Renal pelvis (tissue), 12 donors: ENCODE measurements at places on chromosomes 3 and 15. TPM values are rescaled to one million over a fixed set of nuclear protein-coding genes. Genes with fewer than 3 reads are reported as not detected.

DNA sequence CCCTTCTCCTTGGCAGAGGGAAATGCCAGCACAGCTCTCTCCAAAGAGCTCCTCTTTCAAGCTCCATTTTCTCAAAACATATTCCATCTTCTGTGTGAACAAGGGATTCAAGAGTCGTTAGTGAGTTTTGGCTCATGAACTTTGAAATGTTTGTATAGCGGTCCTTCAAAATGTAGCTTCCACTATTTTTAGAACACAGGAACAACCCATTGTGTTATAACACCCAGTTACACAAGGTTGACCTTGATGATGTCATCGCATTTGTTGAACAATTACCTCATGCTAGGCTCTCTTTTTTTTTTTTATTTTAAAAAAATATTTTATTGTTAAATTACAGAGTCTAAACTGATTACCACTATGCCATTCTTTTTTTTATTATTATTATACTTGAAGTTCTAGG lies 251.7 kb downstream of the THSD4 start:
- DNase-seq, result no peak

DNA sequence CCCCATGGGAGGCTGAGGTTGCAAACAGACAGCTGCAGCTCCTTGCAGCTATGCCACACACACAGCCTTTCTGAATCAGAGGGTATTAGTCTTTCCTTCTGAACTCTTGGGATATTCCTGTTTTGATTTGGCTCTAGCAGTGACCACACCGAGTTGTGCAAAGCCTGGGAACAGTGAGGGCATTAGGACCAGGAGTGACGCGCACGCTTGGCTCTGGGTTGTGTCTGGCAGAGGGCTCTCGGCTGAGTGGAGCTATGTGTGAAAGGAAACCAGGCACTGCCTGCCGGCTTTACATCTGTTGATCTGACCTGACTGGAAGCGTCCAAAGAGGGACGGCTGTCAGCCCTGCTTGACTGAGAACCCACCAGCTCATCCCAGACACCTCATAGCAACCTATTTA lies at the start of gene GALNT15:
GALNT15 (plus strand) TSS at position 292 of the 400 bp plus-strand sequence. CDS start 472 bp downstream, outside the sequence.
- DNase-seq, result peak; percentile 29

- DNase-seq, result no peak
Measured at GRCh38 chr3:177552051-177552450, 354.8 kb upstream of the TBL1XR1 start.

DNA sequence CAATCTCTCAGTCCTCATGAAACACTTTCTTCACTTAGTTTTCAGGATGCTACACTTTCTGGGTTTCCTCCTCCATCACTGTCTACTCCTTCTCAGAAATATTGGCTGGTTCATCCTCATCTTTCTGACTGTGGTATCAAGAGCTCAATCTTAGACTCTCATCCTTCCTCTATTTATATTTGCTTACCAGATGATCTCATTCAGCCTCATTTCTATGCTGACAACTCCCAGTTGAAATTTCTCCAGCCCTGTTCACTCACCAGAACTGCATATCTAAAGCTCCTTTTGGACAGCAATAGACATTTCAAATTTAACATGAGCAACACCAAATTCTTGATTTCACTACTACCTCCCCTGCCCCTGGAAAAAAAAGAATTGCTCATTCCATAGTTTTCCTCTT lies 48.0 kb upstream of the FBN1 start:
- no peak for DNase-seq

DNA sequence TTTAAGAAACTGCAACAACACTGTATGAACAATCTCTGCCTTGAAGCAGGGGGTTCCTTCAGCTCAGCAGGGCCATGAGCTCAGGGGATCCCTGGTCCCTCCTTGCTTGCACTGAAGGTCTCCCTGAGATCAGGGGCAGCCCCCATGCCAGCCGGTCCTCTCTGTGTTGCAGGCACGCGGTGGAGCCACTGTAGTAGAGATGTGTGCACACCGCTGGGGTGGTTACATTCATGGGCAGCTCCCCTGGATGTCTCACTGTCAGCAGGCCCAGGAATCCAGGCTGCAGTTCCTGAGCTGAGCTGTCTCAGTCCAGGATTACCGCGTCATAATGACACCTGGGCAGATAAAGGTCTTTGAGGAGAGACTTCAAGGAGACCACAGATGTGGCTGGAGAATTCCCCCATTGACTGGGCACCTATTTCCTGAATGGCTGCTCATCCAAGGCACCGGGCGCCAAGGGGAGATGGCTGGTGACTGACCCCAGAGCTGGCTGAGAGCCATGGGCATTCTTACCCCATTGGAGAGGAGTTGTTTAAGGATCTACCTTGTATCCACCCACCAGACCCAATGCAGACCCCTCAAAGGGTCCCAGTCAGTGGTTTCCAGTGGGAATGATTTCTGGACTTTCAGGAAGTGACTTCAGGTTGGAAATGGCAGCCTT lies 10.4 kb upstream of the KLF13 start:
- no peak for DNase-seq

- peak; percentile 48 for DNase-seq
Measured at GRCh38 chr3:45554006-45554666, 40.4 kb upstream of the LIMD1 start.

DNA sequence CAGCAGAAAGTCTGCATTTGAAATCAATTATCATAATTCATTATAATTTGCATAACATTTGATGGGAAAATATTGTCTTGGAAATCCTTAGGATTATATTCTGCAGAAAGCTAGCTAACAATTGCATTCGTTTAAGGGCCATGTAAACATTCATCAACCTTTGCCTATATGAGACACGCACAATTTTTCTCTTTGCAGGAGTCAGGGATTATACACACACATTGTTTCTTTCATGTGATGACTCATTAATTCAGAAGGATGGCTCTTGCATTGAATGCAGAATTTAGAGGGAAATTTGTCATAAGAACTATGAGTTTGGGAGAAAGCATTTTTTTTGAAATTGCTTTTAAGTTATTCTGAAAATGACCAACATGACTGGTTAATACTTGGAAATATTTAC lies 844.7 kb downstream of the DIPK2A start:
- no peak for DNase-seq

- no peak for DNase-seq
Measured at GRCh38 chr3:94596887-94597566, 534.2 kb downstream of the NSUN3 start.

GRCh38 chr3:20344400-20344959 lies 158.5 kb upstream of the SGO1 start:
- no peak for DNase-seq

GRCh38 chr15:75811626-75812025 lies 31.6 kb upstream of the UBE2Q2 start:
- DNase-seq, result no peak

GRCh38 chr15:31934821-31935220 lies 95.5 kb upstream of the CHRNA7 start:
- DNase-seq, result no peak

DNA sequence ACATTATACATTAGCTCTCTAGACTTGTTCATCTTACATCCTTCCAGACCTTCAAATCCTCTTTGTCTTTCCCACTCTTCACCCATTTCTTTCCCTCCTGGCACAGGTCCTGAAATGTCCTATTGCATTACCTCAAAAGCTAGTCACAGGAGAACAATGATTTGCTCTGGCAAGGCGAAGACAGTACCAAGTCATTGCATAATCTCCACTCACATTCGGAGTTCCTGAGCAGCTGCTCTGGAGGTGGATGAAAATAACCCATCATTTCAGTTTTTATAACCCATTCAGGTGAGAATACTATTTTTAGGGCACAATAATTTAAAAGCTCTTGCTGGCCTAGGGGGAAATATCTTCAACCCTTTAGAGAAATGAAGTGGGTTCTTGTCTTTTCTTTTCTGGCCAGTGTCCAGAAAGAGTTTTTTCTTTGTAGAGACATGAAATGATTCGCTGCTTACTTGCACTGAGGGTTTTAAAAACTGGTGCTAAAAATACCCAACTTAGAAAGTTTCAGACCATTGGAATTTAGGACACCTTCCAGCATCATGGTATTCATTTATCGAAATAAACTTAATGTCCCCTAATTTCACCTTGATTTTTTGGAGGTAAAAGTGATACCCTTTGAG lies 23.4 kb upstream of the DYNC1LI1 start:
- DNase-seq, result no peak

DNA sequence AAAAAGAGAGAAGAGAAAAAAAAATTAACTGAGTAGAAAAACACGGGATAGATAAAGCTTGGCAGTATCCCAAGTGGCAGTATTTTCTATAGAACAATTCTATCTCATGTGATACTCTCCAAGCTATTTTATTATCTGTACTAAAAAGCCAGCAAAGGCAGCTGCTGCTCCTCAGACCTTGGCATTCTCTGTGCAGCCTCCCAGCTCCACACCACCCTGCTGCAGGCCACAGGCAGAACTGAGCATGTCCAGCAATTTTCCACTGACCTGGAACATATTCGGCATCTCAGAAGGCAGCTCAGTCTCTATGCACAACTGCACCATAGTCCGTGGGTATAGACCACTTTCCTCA lies 1161.4 kb downstream of the IGSF11 start:
- peak; percentile 61 for DNase-seq

DNA sequence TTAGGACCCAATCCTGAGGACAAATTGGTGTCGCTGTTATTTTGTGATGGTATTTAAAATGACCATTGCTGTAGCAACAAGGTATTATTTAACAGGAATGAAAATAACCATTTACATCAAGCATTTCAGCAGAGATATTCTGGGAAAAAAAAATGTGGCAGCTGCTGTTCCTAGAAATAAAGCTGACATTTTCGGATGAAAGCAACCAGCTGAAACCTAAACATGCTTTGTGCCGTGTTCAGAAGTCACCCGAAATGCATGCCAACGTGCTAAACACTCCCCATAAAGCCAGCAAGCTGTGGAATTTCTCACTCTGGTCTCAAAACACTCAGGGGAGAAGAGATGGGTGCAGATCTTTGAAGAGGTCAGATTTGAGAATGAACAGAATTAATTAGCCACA lies 31.5 kb upstream of the TAFA4 start:
- no peak for DNase-seq

DNA sequence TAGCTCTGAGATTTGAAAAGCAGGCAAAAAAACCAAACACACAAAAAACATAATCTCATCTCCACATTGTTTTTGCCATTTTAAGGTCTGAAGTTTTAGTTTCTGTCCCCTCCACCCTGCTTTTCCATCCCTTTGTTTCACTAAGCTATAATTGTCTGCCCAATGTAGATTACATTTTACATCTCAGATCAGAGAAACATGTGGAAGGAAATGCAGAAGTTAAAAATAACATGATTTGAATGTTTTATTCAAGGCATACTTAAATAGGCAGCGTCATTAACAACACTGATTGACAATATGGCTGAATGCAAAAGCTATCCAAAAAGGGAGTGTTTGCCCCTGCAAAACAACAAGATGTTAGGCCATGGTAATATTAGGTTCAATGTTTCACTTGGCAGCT lies 448.1 kb upstream of the ZNF385D start:
- no peak for DNase-seq

DNA sequence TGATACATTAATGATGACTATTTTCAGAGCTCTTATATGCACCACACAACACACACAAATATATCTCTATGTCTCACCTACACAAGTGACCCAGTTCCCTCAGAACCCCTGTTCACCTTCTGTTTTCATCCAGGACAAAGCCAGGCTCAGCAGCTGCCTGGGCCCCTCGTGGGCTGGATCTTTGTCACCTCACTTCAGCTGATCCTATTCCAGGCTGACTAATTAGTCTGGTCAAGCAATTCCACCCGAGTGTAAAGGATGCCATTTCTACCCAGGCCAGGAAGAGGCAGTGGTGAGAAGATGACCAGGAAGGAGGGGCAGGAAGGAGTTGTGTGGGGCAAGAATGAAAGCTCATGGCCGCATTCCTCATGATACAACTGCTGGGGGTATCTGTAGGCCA lies 62.3 kb downstream of the DHX30 start:
- no peak for DNase-seq

DNA sequence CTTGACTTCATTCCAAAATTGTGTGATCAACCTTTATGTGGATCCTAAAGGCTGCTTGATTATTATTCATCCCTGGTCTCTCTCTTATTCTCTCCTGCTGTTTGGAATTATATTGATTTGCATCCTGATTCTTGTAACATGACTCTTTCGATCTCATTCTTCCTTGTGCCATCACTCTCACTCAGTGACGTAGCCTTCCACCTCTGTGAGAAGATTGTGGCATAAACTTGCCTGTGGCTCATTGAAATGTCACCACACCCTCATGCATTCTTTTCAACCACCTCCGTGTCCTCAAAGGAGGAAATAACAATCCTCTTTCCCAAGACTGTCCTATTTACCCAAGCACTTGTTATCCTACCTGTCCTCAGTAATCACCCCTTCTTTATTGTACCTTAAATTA lies 41.3 kb upstream of the GCNT3 start:
- DNase-seq, result no peak

GRCh38 chr3:185930393-185931107 lies 7.3 kb downstream of the TRA2B start:
- no peak for DNase-seq

DNA sequence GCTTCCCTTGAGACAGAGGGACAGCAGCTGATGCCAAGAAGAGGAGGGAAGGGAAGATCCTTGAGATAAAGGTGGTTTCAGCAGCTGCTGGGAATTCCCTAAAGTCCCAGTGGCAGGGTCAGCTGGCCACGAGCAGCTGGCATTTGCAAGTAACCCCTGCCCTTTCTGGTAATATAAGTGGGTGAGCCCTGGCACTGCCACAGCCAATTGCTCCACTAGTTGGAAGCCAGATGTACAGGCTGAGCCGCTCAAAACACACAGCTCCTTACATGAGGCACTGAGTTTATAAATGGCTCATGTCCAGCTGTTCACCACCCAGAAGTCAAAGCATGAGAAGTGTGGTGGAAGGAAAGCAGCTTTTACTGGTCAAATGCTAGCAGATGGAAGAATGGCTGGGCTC lies 35.4 kb downstream of the PRR20G start:
- no peak for DNase-seq

DNA sequence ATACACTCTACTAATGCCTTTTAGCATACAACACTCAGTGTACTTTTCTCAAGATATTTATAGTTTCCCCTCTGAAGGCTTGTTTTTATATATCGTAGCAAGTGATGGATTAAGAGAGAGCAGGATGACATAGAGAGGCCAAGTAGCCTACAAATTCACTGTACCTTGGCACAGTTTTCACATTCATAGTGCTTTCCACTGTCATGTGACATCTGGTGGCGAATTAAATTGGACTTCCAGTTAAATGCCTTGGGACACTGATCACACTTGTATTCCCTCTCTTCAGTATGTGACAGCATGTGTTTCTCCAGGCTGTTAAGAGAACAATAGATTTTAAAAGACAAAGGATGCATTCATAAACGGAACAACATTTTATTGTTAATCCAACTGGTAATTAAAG lies 541.1 kb downstream of the MECOM start:
- DNase-seq, result no peak

The GP5 gene
- 0.86 TPM for polyA plus RNA-seq

The CHD2 gene
- 131 TPM for polyA plus RNA-seq

The RFX7 gene
- polyA plus RNA-seq, result 21.8 TPM

The ATRIP gene
- polyA plus RNA-seq, result 13.2 TPM

The IGSF11 gene
- 5.9 TPM for polyA plus RNA-seq

The SLC15A2 gene
- 15.8 TPM for polyA plus RNA-seq

The SQOR gene
- polyA plus RNA-seq, result 25.4 TPM

The A4GNT gene
- 1.9 TPM for polyA plus RNA-seq

The PCBP4 gene
- 64.2 TPM for polyA plus RNA-seq

The CCDC39 gene
- polyA plus RNA-seq, result 4.9 TPM

The CCDC191 gene
- polyA plus RNA-seq, result 13.4 TPM

The NMNAT3 gene
- 12.6 TPM for polyA plus RNA-seq

The DZIP1L gene
- 15.4 TPM for polyA plus RNA-seq

The ADCY5 gene
- polyA plus RNA-seq, result 13.4 TPM
